ENCODE measurements at places on chromosomes 1 and 21. TPM values are rescaled to one million over a fixed set of nuclear protein-coding genes. Genes with fewer than 3 reads are reported as not detected.

DNA sequence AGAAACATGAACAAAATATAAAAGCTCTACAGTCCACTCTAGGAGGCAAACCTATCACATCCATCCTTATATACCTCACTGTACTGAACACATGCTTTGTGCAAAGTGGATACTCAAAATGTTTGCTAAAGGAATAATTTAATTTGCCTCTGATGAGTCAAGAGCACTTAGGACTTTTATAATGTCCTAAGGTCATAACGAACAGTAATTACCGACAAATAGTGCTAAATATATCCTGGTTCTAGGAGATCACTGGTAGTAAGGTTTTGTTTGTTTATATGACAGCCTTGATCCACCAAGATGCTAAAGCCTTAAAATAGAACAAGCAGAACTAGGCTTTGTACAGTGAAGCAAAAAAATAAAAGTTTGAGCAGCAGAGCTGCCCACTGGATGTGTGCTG is 70.6 kb downstream of the GADD45A start:
- DNase-seq = no peak

DNA sequence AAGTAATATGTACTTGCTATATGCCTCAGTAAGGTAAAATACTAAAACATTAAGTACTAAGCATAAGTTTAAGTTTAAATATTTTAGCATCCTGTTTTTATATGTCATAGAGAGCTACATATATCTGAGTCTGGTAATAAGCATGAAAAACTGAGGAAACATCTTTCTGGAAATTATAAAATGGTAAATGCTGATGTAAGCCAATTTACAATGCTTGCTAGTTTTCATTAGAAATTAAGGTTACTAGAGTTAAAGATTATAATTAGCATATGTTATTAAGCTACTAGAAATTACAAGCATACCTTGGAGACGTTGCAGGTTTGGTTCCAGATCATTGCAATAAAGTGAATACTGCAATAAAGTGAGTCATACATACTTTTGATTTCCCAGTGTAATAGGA is 477.0 kb upstream of the LRRC7 start:
- no peak for DNase-seq

DNA sequence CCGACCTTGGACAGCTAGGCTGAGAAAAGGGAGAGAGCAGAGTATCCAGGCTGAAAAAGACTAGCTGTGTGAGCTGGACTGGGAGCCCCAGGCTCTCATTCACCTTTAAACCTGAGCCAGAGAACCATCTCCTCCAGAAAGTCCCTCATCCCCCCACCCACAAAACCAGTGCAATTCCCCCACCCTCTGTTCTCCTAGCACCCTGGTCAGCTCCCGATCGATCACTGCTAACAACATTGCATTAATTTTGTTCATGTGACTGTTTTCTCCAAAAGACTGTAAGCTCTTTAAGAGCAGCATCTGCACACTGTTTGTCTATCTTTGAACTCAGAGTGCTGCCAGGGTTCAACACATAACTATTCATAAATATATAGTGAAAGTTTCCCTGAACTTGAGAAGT is 67.1 kb upstream of the NFASC start:
- DNase-seq = no peak

DNA sequence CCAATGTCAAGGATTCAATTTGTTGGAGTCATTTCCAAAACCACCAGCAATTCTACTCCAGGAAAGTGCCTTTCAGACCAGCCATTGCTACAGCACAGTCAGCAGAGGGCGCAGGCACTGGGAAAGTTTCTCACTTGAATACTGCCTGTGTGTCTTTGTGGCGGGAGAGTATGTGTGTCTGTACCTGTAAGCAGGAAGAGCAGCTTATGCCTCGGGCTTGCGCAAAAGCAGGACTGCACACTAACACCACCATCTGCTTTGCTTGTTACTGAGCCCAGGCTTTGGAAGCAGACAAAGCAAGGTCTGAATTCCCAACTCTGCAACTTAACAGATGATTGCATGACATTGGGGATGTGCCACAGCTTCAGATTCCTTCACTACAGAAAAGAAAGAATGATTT is 7.0 kb upstream of the CTSE start:
- peak; percentile 66 for DNase-seq

GRCh38 chr1:57866998-57867397 is 443.1 kb upstream of the DAB1 start:
- DNase-seq = no peak

- DNase-seq = no peak
Observed at GRCh38 chr1:23114424-23115079, 54.1 kb downstream of the LUZP1 start.

The IFFO2 gene
- total RNA-seq = 3.4 TPM

The PPCS gene
- total RNA-seq = 33.5 TPM

The CELA3A gene
- total RNA-seq = not detected

All from left cardiac atrium (tissue), 4 donors.